HL-60 (cell line): ENCODE measurements at places on chromosomes 1 and 21.

DNA sequence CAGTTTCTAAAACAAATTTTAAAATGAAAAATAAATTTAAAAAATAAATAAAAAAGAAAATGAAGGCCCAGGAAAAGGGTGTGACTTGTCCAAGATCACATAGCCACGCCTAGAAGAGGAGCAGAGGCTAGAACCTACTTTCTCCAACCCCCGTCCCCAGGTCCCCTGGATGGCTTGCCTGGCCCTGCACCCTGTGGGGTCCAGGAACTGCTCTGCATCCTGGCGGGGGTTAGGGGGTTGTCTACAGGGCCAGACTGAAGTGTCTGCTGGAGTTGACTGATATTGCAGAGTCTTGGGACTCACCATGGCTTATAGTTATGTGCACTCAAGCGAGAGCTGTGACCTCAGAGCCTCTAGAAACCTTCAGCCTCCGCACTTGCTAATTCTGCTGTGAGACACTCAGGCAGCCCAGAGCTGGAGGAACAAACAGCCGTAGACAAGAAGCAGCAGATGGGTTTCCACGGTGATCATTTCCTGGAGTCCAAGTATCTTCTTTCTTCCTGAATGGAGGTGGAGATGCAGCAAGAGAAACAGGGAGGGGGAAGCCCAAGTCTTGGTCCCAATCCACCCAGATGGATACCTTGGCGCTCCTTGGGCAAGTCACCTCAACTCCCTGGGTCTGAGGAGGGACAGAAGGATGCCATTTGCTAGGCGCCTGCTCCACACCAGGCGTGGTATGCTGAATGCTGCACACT lies 5.2 kb upstream of the EXTL1 start:
- DNase-seq = peak; percentile 18

GRCh38 chr21:33406493-33406892 lies 3.3 kb downstream of the IFNGR2 start:
- no peak for DNase-seq

- DNase-seq = no peak
These were observed 16.1 kb downstream of the IL6R start for GRCh38 chr1:154420961-154421924.

DNA sequence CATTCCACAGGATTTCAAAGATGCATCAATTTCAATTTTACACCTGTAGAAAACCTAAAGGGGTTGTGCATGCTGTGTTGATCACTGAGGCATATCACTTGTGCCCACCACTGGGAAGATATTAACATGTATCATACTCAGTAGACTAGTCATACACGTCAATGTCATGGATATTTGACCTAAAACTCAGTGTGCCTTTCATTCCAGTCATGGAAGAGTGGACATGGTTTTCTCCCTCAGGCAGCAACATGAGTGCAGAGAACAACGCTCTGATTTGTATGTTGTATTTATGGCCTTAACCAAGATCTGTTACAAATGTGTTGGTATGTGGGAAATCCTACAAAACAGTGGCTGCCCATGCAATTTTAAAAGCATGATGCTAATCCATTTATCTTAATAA lies 6.1 kb upstream of the C1orf53 start:
- no peak for DNase-seq

GRCh38 chr1:31216016-31216415 lies 23.7 kb downstream of the NKAIN1 start:
- DNase-seq = no peak

DNA sequence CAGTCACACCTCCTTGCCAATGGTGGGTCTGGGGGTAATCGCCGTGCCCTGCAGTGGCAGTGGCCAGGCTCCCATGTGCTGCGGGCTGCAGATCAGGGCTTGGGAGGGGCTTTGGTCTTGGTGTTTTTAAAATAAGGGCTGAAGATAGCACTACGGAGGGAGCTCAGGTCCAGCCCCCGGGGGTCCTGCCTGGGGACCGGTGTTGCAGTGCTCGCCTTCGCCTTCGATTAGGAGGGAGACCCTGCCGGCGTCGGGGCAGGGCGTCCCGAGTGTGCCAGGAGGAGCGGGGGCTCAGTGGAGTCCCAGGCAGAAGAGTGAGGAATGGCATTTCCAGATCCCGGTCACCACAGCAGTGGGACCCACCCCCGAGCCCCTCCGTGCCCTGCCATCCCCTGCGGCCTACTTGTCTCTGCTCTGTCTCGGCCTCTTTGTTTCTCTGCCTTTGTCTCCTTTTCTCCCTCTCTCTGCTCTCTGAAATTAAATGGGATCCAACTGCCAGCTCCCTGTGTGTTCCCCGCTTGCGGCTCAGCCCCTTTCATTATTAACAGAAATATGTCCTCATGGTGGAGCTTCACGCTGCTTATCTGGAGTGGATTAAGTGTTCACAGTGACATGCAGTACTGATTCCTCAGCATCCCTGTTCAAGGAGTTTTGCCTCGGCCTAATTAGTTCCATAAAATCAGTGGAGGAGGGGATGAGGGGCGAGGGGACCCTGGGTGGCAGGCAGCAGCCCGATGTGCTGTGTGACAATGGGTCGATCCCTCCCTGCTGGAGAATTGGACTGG lies 44.4 kb downstream of the DMRTB1 start:
- DNase-seq = no peak

DNA sequence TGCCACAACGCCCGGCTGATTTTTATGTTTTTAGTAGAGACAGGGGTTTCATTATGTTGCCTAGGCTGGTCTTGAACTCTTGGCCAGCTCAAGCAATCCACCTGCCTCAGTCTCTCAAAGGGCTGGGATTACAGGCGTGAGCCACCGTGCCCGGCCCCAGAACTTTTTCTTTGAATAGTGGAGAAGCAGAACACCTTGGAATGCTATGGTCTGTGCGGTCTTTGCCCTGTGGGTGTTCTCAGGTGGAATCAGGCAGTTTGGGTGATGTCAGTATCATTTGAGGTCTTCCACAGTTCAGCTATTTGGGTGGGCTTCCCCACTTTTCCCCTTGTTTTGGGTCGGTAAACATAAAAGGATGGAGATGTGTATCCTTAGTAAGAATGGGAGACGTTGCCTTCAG lies 17.6 kb downstream of the CAMTA1 start:
- DNase-seq = no peak

DNA sequence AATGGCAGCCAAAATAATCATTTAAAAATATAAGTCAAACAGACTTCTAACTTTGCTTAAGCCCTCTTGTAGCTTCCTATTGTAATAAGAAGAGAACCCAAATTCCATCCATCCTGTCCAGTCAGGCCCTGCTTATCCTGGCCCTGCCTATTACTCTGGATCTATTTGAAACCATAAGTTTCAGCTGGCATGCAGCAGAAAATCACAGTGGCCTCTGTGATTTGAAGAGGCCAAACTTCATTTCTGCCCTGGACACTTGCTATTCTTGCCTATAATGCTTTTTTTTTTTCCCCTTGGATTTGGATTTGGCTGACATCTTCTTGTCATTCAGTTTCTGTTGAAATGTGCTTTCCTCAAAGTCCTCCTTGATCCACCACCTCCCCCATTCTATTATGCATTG lies 642.8 kb downstream of the USP25 start:
- no peak for DNase-seq

GRCh38 chr1:186079084-186079684 lies 295.9 kb downstream of the TPR start:
- DNase-seq = no peak

DNA sequence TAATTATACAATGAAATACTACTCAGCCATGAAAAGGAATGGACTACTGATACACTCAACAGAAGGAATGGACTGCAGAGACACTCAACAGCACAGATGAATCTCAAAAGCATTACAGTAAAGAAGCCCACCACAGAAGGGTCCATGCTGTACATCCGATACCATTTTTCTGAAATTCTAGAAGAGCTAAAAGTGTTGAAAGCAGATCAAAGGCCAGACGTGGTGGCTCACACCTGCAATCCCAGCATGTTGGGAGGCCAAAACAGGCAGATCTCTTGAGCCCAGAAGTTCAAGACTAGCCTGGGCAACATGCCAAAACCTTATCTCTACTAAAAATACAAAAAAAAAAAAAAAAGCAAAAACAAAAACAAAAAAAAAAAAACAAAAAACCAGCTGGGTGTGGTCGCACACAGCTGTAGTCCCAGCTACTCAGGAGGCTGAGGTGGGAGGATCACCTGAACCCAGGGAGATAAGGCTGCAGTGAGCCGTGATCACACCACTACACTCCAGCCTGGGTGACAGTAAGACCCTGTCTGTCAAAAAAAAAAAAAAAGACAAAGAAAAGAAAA lies 15.5 kb downstream of the PPP1R15B start:
- no peak for DNase-seq

GRCh38 chr1:232287676-232288569 lies 342.0 kb downstream of the SIPA1L2 start:
- DNase-seq = no peak

GRCh38 chr1:217313096-217313495 lies 317.8 kb downstream of the GPATCH2 start:
- DNase-seq = no peak

DNA sequence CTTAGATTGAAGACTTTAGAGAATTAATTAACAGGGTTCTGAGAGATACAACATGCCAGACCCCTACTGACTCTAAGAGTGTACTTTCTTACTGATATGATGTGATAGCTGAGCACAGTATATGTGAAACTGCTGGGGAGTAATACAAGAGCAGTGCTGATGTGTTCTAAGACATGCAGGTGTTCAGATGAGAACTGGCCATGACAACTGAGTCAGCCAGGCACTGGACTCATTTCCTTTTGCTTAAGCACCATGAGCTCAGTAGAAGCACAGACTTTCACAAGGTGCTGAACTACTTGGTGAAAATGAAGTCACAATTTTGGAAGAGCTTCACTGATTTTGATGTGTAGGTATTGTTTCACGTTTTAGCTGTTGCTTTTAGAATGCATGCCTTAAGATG lies 15.9 kb upstream of the POGZ start:
- no peak for DNase-seq

DNA sequence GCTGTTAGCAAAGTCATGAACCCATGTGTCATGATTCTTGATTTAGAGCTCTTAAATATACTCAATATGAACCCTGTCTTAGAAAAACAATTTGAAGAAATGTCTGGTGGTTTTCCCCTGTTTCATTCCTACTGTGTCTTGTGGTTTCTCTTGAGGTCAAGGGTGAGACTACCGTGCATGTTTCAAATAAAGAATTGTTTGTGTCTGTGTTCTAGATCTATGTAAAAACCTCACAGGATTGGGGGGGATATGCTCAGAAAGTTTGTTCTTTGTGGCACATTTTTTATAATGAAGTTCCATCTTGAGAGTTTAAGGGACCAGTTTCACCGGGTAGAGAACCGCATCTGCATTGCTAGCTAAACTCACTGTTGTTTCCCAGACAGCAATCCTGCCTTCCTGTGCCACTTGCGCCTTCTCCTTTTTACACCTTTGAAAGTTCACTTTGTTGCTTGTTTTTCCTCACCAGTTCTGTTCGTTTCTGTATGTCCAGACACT lies 30.9 kb upstream of the CACYBP start:
- no peak for DNase-seq

- no peak for DNase-seq
These were observed 7.0 kb upstream of the ABCD3 start for GRCh38 chr1:94411237-94411636.

DNA sequence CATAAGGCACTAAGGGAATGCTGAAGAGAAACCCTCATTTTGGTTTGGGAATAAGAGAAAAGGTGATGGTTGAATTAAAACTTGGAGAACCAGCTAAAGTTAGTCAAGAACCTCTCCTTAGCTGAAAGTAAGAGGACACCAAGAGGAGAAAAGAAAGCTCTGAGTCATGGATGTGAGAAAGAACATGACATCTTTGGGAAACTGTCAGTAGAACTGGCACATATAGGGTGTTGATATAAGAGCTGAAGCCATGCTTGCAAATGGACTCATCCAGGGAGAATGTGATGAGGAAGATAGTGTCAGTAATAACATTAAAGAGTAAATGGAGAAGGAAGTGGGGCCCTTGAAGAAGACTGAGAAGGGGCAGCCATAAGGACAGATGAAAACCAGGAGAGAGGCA lies 54.3 kb downstream of the LRRC8C start:
- DNase-seq = no peak

- DNase-seq = no peak
These were observed 5.1 kb upstream of the UTP25 start for GRCh38 chr1:209822706-209823105.
